ENCODE measurements at places on chromosomes 2 and 18. TPM values are rescaled to one million over a fixed set of nuclear protein-coding genes. Genes with fewer than 3 reads are reported as not detected.

MARCHF7 gene
- total RNA-seq = 101 TPM

TDRD15 gene
- not detected for total RNA-seq

TMEM247 gene
- total RNA-seq = not detected

POTEC gene
- total RNA-seq = not detected

ABCG5 gene
- not detected for total RNA-seq

GALNT13 gene
- total RNA-seq = 0.38 TPM

OTOS gene
- not detected for total RNA-seq

PAPOLG gene
- total RNA-seq = 7.4 TPM

SF3B6 gene
- 125 TPM for total RNA-seq

C2orf81 gene
- total RNA-seq = 0.73 TPM

OSR1 gene
- total RNA-seq = 0.19 TPM

GRCh38 chr2:152028182-152028862, 70.5 kb downstream of the CACNB4 start:
- H3K27me3 ChIP-seq = no peaks in the 10 kb centered on the region
- DNase-seq = no peak
- no peak overlapping the region for H3K4me3 ChIP-seq
- H3K36me3 ChIP-seq = no peaks in the 10 kb centered on the region
- no peak overlapping the region for H3K27ac ChIP-seq

- H3K27ac ChIP-seq = no peak overlapping the region
- no peaks in the 10 kb centered on the region for H3K27me3 ChIP-seq
- no peaks in the 10 kb centered on the region for H3K4me1 ChIP-seq
- no peak overlapping the region for H3K4me3 ChIP-seq
Observed at GRCh38 chr2:138600732-138601457, 99.3 kb downstream of the SPOPL start.

DNA sequence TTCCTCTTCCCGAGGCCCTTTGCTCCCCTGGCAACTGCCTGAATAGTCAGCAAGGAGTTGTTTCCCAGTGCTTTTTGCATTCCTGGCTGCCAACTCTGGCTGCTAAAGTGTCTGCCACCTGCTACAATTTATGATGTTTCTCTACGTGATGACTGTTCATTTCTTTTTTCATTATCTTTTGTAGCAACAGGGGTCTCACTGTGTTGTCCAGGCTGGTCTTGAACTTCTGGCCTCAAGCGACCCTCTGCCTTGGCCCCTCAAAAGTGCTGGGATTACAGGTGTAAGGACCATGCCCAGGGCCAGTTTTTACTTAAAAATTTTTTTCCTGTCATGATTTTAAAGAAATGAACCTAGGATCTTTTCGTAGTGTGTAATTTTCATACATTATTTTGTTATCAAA, 11.3 kb downstream of the EHBP1 start:
- no peak overlapping the region for H3K4me3 ChIP-seq
- H3K36me3 ChIP-seq = no peaks in the 10 kb centered on the region
- no peaks in the 10 kb centered on the region for H3K4me1 ChIP-seq
- DNase-seq = no peak
- no peak overlapping the region for H3K27ac ChIP-seq

- no peaks in the 10 kb centered on the region for H3K27me3 ChIP-seq
- DNase-seq = no peak
- H3K4me1 ChIP-seq = peaks cover 18% of the 10 kb centered on the region
- no peaks in the 10 kb centered on the region for H3K36me3 ChIP-seq
Observed at GRCh38 chr2:36734304-36734703, 37.8 kb downstream of the VIT start.

DNA sequence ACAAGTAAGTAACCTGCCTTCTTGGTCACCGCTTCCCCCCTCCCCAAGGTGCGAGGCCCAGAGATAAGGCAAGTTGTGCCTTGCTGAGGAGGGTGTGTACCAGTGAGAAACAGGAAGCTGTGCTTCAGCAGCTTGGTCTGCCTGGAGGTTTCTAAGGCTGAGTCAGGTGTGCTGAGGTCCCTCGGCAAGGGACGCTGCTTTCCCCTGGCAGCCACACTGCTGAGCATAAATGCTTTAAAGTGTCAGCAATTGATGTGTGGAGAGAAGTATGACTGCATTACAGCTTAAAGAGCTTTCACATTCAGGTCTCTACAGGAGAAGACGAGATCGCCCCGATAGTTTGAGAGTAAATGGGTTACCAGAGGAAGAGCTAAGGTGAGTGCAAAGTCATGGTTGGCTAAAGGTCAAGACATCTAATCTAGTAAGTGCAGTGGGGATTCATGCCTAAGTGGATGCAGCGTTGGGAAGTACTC, 86.9 kb downstream of the LIMS1 start:
- no peaks in the 10 kb centered on the region for H3K27me3 ChIP-seq
- DNase-seq = no peak

GRCh38 chr18:10565835-10566234, 40.0 kb downstream of the NAPG start:
- no peaks in the 10 kb centered on the region for H3K27me3 ChIP-seq
- no peaks in the 10 kb centered on the region for H3K36me3 ChIP-seq
- H3K27ac ChIP-seq = no peak overlapping the region
- peaks cover 36% of the 10 kb centered on the region for H3K4me1 ChIP-seq
- no peak for DNase-seq
- H3K4me3 ChIP-seq = no peak overlapping the region

DNA sequence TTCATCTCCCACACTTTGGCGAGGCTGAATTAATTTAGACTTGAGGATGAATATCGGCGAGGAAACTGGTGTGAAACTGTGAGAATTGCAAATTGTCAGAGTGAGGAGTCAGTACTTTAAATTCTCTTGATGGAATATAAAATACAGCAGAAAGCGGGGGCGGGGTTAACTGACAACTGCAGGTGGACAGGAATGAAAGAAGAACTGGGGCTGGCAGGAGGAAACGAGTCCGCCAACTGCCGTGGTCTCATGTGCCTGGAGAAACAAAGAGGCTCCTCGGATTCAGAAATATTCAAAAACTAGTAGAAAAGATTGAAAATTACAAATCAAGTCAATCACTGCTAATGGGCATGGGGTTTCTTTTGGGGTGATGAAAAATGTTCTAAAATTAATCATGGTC, 44.3 kb downstream of the MOGAT1 start:
- H3K4me1 ChIP-seq = no peaks in the 10 kb centered on the region
- H3K4me3 ChIP-seq = no peak overlapping the region
- no peaks in the 10 kb centered on the region for H3K27me3 ChIP-seq
- H3K27ac ChIP-seq = no peak overlapping the region

GRCh38 chr2:64371727-64372126, 82.2 kb upstream of the LGALSL start:
- no peak overlapping the region for H3K4me3 ChIP-seq
- H3K36me3 ChIP-seq = no peaks in the 10 kb centered on the region
- H3K27ac ChIP-seq = peak overlapping the region; percentile 30
- no peak for DNase-seq
- H3K27me3 ChIP-seq = no peaks in the 10 kb centered on the region

DNA sequence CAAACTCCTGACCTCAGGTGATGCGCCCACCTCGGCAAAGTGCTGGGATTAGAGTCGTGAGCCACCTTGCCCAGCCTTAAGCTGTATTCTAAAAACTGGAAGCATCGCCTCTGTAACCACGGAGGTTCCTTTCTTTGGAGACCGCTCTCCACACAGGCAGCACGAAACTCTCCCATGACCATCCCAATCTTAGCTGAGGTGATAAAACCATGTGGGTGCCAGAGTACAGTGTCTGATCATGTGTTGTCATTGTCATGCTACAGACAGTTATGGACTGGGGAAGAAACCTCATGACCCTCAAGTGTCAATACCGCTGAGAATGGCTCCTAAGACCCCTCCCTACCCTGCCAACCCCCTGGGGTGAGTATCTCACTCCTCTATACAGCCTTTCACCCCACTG, 41.4 kb upstream of the EPG5 start:
- H3K27ac ChIP-seq = no peak overlapping the region
- no peak for DNase-seq
- no peaks in the 10 kb centered on the region for H3K4me1 ChIP-seq
- no peaks in the 10 kb centered on the region for H3K27me3 ChIP-seq

DNA sequence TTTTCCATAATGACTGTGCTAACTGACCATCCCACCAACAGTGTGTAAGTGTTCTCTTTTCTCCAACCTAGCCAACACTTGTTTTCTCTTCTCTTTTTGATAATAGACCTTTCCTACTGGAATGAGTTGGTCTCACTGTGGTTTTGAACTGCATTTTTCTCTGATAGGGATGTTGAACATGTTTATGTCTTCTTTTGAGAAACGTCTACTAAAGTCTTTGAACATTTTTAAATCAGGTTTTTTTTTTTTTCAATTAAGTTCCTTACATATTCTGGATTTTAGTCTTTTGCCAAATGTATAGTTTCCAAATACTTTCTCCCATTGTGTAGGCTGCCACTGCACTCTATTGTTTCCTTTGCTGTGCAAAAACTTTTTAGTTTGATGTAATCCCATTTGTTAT, 405.5 kb upstream of the FIGN start:
- H3K27ac ChIP-seq = no peak overlapping the region
- no peaks in the 10 kb centered on the region for H3K4me1 ChIP-seq
- H3K4me3 ChIP-seq = no peak overlapping the region
- no peak for DNase-seq
- no peaks in the 10 kb centered on the region for H3K27me3 ChIP-seq

DNA sequence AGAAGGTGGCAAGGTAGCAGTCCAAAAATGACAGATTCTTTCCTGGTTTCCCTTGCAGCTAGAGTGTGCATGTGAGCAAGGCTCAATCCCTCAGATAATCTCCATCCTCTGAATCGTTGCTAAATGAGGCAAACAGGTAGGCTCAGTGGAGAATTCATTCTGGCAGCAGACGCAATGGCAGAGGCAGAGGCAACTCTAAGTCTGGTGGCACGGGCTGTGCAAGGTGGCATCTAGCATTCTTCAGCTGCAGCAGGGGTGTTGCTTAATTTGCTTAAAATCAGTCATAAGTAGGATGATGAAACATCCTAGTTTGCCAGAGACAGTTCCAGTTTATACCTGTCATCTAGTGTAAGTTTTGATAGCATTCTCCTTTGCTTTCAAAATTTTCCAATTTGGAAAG, 391.1 kb upstream of the MEX3C start:
- H3K4me3 ChIP-seq = no peak overlapping the region
- DNase-seq = no peak
- H3K4me1 ChIP-seq = no peaks in the 10 kb centered on the region
- H3K27ac ChIP-seq = no peak overlapping the region
- no peaks in the 10 kb centered on the region for H3K27me3 ChIP-seq
- H3K36me3 ChIP-seq = no peaks in the 10 kb centered on the region

- no peaks in the 10 kb centered on the region for H3K4me1 ChIP-seq
- no peak for DNase-seq
- H3K27ac ChIP-seq = peak overlapping the region; percentile 23
- no peaks in the 10 kb centered on the region for H3K36me3 ChIP-seq
- H3K4me3 ChIP-seq = no peak overlapping the region
- H3K27me3 ChIP-seq = no peaks in the 10 kb centered on the region
Observed at GRCh38 chr2:215748446-215748845, 264.9 kb downstream of the MREG start.

DNA sequence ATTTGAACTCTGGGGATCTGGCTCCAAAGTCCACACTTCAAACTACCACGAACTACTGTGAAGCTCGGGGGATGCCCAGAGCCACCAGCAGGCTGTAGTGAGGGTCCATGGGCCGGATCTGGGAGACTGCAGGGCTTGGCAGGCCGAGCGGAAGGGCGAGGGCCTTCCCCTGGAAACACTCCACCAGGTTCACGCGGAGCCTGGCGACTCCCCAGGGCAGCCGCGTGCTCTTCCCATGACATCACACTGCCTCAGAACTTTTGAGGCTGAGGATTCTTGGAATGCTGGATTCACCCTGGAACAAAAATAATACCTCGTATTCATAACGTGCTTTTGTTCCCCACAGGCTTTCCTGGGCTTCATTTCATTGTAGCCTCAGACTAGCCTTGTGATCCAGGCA, 201.0 kb downstream of the SMAD7 start:
- H3K4me1 ChIP-seq = peaks cover under 1% of the 10 kb centered on the region
- H3K27me3 ChIP-seq = no peaks in the 10 kb centered on the region
- no peak overlapping the region for H3K4me3 ChIP-seq
- no peaks in the 10 kb centered on the region for H3K36me3 ChIP-seq
- DNase-seq = no peak
- peak overlapping the region; percentile 62 for H3K27ac ChIP-seq

DNA sequence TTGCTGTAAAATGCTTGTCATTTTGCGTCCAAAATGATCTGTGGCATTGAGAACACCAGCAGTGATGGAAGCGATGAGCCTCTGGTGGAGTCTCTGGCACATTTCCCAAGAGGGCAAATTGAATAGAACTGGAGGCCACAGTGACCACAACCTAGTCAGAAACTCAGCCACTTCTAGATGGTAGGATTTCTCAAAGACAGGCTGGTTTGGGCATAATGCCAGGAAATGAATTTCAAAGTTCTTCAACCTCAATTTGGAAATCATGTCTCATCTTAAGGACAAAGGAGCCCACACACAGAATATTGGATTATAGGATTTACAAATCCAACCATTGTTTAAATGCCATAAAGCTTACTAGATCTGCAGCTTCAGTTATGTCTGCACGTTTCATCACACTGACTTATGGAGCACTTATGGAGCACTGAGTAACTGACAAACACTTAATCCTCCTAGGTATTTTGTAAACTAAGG, 132.1 kb downstream of the COL6A3 start:
- peak overlapping the region; percentile 10 for H3K27ac ChIP-seq
- H3K27me3 ChIP-seq = no peaks in the 10 kb centered on the region
- peaks cover 7% of the 10 kb centered on the region for H3K4me1 ChIP-seq
- no peak overlapping the region for H3K4me3 ChIP-seq
- DNase-seq = no peak

- no peak overlapping the region for H3K4me3 ChIP-seq
- DNase-seq = no peak
- no peaks in the 10 kb centered on the region for H3K36me3 ChIP-seq
- H3K27ac ChIP-seq = no peak overlapping the region
Observed at GRCh38 chr2:111715987-111716904, 167.7 kb downstream of the ANAPC1 start.

GRCh38 chr18:41624460-41624859, 330.6 kb upstream of the PIK3C3 start:
- no peak overlapping the region for H3K27ac ChIP-seq
- H3K4me1 ChIP-seq = no peaks in the 10 kb centered on the region
- H3K36me3 ChIP-seq = no peaks in the 10 kb centered on the region
- H3K4me3 ChIP-seq = no peak overlapping the region
- no peak for DNase-seq

DNA sequence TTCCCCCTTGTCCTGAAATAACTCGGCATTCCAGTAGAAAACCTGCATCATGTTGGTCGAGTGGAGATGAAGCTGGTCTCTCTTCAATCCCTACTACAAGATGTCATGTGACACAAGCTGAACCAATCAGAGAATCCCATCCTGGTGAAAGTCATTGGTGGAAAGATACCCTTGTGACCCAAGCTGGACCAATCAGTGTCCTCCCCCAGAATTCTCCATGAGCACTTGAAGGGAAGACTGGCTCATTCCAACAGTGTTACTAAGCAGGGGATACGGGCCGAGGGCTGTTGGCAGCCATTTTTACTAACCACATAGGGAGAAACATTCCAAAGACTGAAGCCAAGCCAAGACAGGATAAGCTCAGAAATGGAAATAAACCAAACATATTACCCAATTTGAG, 298.3 kb downstream of the ICOS start:
- H3K4me3 ChIP-seq = no peak overlapping the region
- no peaks in the 10 kb centered on the region for H3K4me1 ChIP-seq
- H3K27me3 ChIP-seq = no peaks in the 10 kb centered on the region
- H3K36me3 ChIP-seq = no peaks in the 10 kb centered on the region
- no peak for DNase-seq

- no peaks in the 10 kb centered on the region for H3K27me3 ChIP-seq
- H3K36me3 ChIP-seq = no peaks in the 10 kb centered on the region
- no peak for DNase-seq
- no peak overlapping the region for H3K4me3 ChIP-seq
Observed at GRCh38 chr2:18940184-18940583, 350.8 kb upstream of the NT5C1B start.
